ENCODE measurements at places on chromosomes 12 and 14.
A peak's percentile ranks its signal among the peaks of the same experiment; 100 is the strongest.

DNA sequence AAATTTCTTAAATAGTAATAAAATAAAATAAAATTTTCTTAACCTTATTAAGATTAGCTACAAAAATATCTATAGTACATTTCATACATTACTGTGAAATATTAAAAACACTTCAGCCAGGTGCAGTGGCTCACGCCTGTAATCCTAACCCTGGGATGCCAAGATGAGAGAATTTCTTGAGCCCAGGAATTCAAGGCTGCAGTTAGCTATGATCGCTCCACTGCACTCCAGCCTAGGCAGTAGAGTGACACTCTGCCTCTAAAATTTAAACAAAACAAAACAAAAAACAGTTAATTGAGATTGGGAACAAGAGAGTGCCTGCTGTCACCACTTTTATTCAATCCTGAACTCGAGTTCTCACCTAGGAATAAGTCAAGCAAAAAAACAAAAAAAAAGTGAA lies 95.0 kb upstream of the CPNE8 start:
- DNase-seq: no peak

DNA sequence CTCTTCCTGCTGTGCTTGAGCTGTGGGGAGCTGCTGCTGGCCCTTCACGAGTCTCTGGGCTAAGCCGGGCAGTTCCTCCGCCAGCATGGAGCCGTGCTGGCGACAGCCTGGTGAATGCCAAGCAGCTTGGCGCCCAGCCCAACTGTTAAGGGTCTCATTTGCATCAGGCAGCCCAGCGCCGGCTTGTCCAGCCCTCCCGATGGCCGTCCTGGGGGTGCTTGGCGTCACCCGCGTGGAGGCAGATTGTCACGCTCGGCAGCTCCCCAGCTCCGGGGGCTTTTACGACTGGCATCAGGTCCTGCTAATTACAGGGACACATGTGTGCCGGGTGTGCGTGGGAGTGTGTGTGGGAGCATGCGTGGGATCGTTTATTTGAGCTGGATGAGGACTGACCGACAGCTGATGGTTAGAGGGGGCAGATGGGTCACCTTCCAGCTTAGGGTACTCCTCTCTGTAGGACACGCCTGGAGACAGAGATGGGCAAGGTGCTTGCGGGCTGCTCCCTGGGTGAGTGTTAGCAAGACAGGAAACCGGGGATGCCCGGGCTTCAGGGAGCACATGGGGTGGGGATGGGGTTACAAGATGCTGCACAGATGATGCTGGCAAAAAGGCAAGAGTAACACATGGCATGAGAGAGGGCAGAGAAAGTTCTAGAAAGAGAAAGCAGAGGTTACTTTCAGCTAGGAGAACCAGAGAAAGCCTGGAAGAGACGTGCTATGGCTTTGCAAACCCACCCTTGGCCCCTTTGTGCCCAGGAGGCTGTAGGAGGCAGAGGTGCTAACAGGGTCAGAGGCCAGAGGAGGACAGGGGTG lies 64.1 kb downstream of the KIF26A start:
- no peak for DNase-seq

DNA sequence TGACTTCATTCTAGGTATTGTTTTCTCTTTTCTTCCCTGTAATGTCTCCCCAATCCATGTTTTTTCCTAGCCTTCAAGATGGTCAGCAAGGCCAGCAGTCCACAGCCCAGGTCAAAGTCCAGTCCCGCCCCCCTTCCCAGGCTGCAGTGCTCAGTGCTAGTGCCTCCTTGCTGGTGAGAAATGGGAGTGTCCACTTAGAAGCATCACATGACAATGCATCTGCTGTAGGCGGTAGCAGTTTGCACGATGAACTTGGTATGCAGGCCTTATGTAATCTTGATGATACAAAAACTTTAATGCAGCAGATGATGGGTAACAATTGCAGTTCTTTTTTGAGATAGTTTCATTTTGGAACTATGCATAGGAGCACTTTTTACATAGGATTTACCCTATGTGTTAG lies 88.4 kb downstream of the PCNX1 start:
- no peak for DNase-seq

DNA sequence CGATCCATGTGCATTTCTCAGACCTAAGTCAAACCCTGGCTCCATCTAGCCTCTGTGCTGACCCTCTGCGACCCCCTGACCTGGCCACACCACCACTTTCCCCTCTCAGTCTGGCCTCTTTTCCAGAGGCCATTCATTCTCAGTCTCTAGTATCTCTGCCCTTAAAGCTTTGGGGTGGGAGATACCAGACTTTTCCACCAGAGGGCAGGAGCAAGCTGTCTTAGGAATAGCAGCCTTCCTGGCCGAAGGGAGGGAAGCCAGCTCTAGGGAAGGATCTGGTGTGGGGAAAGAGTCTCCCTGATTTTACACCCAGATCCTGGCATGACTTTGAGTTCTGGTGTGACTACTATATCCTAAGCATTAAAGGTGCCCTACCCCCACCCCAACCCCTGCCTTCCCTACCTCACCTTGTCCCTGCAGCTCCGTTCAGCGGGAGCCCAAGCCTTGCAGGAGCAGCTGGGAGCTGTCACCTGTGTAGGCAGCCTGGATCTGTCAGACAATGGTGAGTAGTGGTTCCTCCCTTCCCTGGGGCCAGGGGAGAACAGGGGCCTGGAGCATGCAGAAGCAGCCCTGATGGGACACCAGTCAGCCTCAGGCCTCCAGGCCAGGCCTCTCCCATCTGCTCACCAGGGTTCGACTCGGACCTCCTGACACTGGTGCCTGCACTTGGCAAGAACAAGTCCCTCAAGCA lies 6.6 kb downstream of the CARMIL3 start:
- DNase-seq: peak; percentile 75

DNA sequence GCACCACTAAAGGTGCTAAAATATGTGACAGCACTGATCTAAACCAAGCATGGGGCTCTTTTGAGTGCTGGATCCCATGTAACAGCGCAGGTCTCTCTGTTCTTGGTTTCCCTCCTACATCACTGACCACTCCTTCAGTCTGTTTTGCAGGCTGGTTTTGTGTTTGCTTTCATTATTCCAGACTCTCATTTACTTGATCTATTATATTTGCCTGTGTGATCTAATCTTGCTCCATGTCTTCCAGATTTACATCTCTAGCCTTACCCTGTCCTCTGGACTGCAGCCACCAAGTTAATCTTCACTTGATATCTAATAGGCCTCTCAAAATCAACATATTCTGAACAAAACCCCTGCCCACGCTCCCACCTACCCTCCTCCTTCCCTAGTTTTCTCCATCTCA lies 8.6 kb downstream of the GLIPR1 start:
- no peak for DNase-seq

DNA sequence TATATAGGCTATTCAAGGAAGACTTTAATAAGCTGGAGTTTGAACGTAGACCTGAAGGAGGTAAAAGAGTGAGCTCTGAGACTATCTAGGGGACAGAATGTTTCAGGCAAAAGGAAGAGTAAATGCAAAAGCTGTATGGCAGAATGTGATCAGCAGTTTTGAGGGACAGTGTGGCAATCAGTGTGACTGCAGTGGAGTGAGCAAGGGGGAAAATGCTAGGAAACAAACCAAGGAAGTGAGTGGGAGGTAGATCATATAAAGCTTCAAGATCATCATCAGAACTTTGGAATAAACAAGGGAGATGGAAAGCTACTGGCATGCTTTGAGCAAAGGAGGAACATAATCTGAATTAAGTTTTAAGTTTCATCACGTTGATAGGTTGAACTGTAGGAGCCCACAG lies 67.5 kb upstream of the BTG1 start:
- no peak for DNase-seq

- no peak for DNase-seq
Measured at GRCh38 chr12:52612431-52613383, 5.7 kb downstream of the KRT73 start.

DNA sequence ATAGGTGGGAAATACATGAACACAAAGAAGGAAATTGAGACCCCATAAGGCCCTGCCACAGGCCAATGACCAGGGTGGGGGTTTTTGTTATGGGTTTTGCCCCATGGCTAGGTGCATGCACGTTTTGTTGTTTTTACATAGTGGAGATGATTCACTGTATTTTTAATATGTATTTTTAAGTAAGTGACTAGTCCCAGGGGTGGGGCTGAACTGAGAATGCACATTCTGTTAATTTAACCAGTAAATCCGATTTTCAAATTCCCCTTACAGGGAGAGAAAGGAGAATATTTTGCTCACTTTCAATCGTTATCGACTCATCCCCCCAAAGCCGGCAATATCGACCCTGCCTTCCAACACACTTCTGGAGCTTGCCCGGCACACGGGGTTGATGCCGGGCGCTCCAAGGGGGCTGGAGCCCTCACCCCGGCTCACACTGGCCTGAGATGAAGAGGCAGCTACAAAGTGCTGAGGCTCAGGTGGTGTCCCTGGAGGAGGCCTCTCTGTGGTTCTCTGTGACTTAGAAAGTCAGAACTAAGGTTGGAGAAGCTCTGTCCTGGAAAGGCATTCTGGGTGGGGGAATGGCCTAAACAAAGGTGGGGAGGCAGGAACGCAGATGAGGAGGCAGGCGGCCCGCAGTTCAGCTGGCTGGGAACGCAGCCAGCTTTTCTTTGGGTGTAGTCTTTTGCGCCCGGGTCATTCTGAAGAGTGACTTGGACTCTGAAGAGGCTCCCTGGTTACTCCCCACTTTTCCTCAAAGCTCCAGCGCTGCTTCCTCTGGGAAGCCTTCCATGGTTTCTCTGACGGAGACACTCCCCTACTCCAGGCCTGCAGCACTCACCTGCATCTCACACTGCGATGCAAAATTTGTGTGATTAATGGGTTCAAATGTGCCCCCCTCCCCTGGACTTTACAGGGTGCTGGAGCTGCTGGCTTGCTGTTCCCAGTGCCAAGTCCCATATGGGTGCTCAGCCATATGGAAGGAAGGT lies 50.7 kb upstream of the DLK1 start:
- no peak for DNase-seq

DNA sequence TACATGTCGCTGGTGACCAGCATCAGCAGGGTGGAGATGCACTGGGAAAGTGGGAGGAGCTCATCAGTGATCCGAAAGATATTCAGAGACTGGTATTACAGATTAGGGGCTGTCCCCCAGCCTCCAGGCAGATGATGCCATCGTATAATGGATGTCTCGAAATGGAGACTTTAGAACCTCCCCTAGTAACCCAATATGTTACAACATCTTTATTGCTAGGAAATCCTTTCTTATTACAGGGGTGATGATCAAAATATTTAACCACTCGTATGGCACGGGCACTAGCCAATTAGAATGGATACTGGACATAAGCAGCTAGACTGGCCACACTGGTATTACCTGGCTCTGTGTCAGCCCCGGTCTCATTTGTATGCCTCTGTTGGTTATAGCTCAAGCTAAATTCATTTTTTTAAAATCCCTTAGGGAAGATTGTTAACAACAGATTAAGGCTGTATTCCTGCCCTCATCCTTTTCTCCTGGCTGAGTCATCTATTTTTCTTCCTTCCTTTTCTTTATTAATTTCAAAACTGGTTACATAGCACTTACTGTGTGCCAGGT lies 10.8 kb upstream of the CEBPE start:
- no peak for DNase-seq

GRCh38 chr12:20028033-20028432 lies 340.3 kb upstream of the PDE3A start:
- DNase-seq: no peak

DNA sequence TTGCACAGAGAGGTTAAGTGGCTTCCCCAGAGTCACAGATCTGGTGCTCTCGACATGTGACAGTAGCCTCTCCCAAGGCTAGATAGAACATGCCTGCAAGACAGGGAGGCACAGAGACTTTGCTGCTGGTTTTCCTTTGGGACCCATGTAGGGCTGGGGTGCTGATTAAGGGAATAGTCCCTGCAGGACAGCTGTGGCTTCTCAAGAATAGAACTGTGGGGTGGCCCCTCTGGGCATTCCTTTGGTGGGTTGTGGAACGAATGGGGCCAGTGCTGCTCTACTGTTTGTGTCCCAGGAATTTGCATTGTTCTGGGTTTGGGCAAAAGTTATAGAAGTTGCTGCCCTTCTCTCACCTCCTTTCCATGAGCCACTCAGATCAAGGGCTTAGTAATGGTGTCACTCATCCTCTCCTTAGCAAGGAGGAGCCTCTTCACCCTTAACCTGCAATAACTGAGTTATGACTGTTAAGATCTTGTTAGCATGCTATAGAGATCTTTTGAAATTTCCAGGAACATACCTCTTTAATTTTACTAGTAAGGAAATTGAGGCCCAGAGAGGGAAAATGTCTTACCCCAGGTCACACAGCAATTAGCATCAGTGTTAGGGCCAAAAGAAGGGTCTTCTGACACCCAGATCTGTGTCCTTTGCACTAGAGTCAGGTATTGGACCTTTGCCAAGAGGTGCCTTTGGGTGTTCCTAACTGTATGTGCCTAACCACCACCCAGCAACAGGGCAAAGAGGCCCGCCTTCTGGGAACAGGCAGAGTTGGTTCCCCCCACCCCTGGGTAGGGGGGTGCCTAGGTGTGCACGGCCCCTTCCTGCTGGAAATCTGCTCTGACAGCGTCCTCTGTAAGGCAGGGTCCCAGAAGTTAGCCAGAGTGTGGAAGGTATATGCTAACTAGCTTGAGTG lies 31.4 kb downstream of the CD9 start:
- no peak for DNase-seq

GRCh38 chr12:109724321-109724892 lies 10.8 kb downstream of the FAM222A start:
- no peak for DNase-seq

DNA sequence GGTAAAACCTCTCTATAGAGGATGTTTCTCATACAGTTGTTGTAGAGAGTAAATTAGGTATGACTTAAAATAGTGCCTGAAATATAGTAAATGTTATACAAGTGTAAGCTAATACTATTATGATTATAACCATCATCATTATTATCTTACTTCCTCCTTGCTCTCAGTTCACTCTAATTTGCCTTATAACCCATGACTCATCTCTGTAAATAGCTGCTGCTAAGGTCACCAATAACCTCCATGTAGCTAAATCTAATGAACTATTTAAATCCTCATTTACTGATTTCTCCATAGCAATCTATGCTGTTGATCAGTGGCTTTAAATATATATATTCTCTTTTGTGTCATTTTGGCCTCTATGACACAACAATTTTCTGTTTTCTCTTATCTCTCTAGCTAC lies 109.6 kb downstream of the RMST start:
- DNase-seq: no peak

GRCh38 chr12:74468401-74468800 lies 69.2 kb upstream of the ATXN7L3B start:
- no peak for DNase-seq

GRCh38 chr12:45363903-45364302 lies 148.0 kb downstream of the ANO6 start:
- no peak for DNase-seq

GRCh38 chr12:110613771-110614684 lies at the start of gene TCTN1:
TCTN1 (plus strand) TSS chr12:110614129; CDS start chr12:110614183, 54 bp downstream.
- DNase-seq: peak; percentile 98

GRCh38 chr14:24941719-24942118 lies 108.2 kb downstream of the STXBP6 start:
- DNase-seq: no peak

- no peak for DNase-seq
Measured at GRCh38 chr14:64718762-64719161, 14.5 kb downstream of the PLEKHG3 start.

GRCh38 chr12:78118486-78118885 lies 287.8 kb downstream of the NAV3 start:
- no peak for DNase-seq

- no peak for DNase-seq
Measured at GRCh38 chr12:91890742-91891141, 254.9 kb downstream of the BTG1 start.

GRCh38 chr12:25194214-25194613 lies 746 bp downstream of the DNAI7 start:
- DNase-seq: no peak

GRCh38 chr12:14999021-14999694 lies 26.3 kb downstream of the PDE6H start:
- no peak for DNase-seq

GRCh38 chr14:61479746-61480502 lies 158.5 kb downstream of the PRKCH start:
- no peak for DNase-seq
